Forelimb muscle (tissue), 1 donor: ENCODE measurements at places on chromosomes 7 and 10. TPM values are rescaled to one million over a fixed set of nuclear protein-coding genes. Genes with fewer than 3 reads are reported as not detected.

DNA sequence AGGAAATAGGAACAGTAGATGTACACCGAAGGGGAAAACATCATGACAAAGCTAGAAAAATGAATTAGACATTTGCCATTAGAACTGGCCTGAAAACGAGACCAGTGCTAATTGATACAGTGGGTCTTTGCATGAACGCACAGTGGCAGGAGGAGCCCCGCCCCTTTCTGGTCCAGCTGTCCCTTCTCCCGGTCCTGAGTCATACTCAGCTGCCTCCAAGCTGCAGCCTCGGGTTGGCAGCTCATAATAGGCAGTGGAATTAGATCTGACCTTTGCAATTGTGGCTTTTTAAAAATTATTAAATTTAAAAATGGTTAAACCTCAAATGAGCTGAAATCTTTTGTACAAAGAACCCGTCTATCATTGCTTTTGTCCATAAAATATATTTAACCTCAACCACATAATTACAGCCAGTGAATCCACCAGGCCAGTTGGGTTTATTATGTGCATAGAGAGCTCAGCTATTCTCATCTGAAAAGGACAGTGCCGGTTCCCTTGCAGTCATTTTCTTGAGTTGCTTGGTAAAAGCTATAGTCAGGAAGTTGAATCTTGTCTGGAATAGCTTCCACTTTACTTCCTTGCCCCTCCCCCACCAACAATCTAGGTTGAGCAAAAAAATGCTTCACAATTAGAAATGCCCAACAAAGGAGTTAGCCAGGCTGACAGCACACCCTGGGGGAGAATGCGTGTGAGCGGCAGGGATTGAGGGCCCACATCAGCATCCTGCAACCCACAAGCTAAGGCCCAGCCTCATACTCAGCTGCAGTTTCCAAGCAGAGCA lies 147.1 kb downstream of the BUB3 start:
- no peak for DNase-seq

DNA sequence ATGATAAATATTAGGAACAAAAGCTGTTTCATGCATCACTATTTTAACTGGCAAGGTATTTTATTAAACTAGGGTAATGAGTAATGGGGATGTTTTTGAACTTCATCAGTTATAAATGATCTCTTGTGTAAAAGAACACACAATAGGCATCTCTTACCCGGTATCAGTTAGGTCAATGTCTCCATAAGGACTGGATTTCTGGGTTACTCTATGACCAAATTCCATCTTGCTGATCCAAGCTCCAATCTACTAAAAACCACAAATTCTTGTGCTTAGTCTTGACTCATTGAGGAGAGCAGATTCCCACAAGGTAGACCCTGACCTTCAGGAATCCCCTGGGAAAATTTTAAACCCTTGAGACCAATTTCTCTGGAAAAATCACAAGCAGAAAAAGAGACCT lies 1167.7 kb downstream of the XPNPEP1 start:
- no peak for DNase-seq

- no peak for DNase-seq
These were observed 32.6 kb downstream of the PDZD8 start for GRCh38 chr10:117342641-117343040.

- DNase-seq, result no peak
These were observed 47.3 kb upstream of the CPN1 start for GRCh38 chr10:100128951-100129350.

DNA sequence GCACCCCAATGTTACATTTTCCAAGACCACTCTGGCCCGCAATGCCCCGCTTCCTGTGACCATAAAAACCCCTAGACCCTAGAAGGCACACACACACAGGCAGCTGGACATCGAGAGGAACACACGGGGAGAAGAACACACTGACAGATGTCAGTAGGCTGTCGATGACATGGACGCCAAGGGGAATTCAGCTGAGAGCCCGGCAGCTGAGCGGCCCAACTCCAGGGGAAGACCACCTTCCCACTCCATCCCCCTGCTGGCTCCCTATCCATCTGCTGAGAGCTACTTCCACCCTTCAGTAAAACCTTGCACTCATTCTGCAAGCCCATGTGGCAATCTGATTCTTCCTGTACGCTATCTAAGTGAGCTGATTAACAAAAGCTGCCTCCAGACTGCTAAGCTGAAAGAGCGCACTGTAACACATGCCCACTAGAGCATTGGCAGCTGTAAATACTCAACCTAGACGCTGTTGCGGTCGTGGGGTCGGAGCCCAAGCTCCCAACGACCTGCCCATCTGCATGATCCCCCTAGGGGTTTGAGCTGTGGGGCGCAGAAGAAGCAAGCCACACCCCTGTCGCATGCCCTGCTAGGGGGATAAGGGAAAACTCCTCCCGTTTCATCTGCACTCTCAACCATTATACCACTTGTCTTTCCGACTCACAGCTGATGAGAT lies 843.6 kb upstream of the POT1 start:
- DNase-seq, result no peak

OPN4 gene
- polyA plus RNA-seq, result 1.9 TPM

- DNase-seq, result no peak
These were observed 79.1 kb downstream of the LARP4B start for GRCh38 chr10:852386-852785.

SPDYE2 gene
- 7.4 TPM for polyA plus RNA-seq

DNA sequence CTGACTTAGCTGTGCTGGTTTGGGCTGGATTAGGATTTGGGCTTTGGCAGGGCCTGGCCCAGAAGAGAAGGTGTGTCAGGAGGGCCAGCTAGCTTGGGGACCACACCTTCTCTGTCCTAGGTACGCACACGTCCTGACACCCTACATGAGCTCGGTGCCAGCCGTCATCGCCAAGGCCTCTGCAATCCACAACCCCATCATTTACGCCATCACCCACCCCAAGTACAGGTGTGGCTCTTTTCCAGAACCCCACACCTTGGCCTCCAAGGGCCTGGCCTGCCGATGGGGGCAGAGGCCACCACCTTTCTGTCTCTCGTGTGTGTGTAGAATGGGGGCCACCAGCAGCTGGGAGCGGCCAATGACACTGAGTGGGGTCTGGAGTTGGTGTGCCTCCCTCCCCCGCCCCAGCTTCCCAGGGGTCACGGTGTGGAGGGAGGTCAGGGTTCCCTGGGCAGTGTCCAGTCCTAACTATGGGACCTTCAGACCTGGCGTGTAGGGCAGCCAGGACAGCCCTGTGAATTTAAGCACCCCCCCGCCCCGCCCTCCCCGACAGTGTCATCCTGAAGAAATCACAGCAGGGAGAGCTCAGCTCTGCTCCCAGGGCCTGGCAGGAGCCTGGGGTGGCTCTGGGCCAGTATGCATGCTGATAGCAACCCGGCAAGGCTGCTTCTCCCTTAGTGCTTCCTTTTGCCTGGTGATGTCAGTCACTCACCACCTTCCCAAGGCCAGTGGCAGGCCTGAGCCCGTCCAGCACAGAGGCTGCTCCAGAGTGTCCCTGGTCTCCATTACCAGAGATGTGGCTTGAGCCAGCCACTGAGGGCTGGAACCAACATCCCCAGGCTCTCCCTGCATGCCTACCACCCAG lies 6.9 kb upstream of the LDB3 start:
- DNase-seq, result no peak

DNA sequence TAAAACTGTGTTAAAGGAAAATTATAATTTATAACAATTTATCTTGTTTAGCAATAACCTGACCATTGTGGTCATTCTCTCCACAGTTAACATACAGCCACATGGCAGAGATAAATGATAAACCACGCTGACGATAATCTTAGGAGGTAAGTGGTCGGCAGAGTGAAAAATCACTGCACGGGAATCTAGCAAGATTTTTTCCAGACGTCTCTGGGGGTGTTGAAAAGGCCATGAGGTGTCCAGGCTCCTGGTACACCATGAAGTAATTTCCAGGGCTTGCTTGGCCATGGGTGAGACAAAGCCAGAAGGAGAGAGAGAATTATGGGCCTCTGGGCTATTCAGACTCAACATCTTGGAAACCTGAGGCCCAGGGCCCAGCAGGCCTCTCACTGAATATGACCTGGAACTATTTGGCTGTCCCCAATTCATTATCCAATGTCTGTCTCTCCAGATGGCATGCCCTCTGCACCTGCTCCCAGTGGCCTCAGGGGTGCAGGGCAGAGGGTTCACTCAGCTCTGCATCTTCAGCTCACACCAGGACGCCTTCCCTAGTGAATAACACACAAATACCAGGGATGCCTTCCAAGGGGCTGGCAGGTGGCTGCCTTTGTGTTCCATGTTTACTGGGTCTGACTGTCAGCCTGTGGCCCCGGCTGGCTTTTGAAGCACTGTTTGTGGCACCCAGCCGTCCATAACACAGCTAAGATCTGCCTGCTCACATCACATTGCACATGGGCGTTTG lies 590.4 kb upstream of the PFKP start:
- no peak for DNase-seq

GRCh38 chr10:100103581-100103980 lies 21.9 kb upstream of the CPN1 start:
- DNase-seq, result no peak

- no peak for DNase-seq
These were observed 82.5 kb upstream of the GATA3 start for GRCh38 chr10:7971949-7972348.

- DNase-seq, result no peak
These were observed 210.4 kb downstream of the FAM107B start for GRCh38 chr10:14564268-14564744.

DNA sequence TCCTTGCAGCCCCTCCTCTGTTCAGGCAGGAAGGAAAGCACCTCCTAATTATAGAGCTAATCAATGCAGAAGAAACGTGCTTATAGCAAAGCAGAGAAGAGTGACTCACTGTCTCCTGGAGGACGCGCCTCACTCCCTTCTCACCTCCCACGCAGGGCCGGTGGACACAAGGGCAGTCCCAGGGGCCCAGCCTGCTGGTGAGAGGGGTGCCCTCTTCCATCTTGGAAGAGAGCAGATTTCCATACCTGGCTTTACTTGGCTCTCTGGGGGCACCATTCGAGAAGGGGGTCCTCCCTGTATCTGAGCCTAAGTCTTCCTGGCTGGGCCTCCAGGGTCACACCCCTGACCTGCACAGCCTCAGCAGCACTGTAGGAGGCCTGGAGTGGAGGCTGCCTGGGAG lies 55.8 kb downstream of the RASGEF1A start:
- no peak for DNase-seq

DNA sequence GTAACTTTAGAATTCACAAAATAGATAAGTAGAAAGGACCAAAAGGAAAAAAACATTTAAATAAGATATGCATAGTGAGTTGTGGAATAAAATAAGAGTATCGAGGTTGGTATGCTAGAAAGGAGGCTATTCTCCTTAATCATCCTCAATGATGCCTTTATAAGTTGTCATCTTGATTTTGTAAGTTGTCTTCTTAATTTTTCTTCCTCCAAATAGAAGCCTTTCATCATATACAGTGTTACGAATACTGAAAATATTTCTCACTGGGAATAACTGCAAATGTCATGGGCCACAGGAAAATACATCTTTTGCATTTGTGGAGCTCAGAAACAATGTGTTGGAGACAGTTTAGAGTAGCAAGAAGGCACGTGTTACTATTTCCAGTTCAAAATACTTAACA lies 31.5 kb upstream of the PRTFDC1 start:
- DNase-seq, result no peak

- no peak for DNase-seq
These were observed 34.0 kb downstream of the GATA3 start for GRCh38 chr10:8088504-8088903.

SP8 gene
- polyA plus RNA-seq, result 0.04 TPM

DNA sequence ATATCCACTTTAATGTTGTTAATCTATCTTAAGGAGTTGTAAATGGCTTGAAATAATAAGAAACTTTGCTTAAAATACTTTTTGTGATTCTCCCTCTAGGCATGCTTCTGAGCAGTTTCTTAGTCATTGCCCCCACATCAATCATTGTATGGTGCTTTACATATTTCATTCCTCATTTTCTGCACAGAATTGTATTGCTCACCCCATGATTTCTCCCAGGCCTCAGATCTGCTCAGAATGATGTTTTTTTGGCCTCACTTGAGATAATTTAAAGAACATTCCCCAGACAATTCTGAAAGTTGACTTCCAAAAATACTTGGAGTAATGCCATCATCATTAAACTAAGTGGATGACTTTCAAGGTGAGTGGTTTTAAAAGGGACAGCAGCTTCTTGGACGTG lies 82.1 kb upstream of the PRPS1L1 start:
- no peak for DNase-seq

DNA sequence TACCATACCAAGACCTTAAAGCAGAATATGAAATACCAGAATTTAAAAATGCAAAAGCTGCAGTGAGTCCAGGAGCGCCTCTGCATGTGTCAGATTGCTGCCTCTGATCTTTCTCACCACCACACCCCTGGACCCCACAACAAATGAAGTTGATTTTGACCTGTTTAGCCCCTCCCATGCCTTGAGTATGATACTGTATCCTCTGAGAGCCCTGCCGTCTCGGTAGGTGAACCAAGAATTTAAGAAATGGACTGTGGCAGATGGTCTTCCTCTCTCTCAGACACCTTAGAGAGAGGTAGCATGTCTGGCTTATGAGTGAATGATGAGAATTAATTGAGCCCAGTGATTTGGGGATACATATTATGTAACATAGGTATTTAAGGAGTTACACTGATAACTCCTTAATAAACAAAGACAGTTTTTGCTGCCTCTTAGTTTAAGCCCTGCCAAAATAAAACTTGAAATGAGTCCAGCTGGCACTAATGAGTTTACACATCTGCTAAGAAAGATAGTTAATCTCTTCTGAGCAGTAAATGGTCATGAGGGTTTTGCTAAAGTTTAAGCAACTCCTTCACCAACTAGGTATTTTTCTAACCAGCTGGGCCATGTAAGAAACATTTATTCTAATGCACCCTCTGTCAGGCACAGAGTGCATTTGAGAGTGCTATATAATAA lies 4.5 kb upstream of the TFPI2 start:
- DNase-seq, result no peak

DDIT4 gene
- polyA plus RNA-seq, result 65.6 TPM

DNA sequence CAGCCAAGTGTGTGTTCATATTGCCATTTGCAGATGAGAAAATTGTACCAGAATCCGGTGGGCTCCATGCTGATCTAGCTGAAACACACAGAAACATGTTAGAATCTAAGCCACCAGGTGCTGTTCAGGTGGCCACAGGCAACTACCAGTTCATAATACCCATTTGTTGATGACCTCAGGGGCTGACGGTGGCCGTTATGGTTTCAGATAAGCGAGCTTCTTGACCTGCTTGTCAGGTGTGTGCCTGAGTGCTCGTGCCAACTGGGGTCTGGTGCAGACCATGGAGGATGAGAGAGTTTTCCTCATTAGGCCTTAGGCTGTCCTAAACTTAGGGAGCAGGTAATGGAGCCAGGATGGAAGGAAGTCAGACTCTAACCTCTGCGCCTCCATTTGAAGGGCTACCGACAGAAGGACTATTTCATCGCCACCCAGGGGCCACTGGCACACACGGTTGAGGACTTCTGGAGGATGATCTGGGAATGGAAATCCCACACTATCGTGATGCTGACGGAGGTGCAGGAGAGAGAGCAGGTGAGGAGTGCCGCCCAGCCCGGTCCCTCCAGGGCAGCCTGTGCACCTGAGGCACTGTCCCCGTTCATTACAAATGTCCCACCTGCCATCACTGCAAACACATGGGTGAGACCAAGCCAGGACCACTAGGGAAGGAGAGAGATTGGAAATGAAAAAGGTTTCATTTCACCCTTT lies 53.1 kb downstream of the MKI67 start:
- no peak for DNase-seq

UCMA gene
- polyA plus RNA-seq, result 0.95 TPM
